ENCODE measurements at places on chromosomes 3 and 15.
A peak's percentile ranks its signal among the peaks of the same experiment; 100 is the strongest.

DNA sequence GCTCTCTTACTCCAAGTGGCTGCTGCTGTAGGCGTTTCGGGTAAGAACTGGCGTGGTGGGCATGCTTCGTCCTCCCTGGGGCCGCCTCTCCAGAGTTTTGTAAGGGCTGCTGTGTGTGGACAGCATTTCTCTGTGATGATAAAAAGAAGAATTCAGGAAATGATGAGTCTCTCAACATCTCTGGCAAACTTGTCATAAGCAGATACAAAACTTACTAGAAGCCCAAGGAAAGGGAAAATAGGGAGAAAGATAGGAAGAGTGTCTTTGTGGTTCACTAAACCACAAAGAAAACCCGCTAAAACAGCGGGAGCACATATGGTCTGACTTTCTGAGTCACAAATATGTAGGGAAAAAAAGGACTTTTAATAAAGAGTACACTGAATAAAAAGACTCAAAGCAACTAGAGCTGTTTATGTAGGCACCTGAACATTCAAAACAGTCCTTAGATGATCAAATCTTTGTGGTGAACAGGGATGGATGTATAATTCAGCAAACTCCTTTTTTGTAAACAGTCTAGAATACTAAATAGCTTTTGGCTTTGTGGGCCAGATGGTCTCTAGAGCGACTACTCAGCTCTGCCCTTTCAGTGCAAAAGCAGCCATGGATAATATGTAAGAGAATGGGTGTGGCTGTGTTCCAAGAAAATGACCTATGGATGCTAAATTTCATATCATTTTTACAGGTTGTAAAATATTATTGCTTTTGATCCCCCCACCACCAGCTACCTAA, 60.4 kb upstream of the LMOD3 start:
- H3K36me3 ChIP-seq = peaks cover 55% of the 10 kb centered on the region
- H3K4me3 ChIP-seq = no peak overlapping the region
- H3K4me1 ChIP-seq = peaks cover 15% of the 10 kb centered on the region
- no peaks in the 10 kb centered on the region for H3K27me3 ChIP-seq
- no peak overlapping the region for H3K27ac ChIP-seq
- DNase-seq = no peak

DNA sequence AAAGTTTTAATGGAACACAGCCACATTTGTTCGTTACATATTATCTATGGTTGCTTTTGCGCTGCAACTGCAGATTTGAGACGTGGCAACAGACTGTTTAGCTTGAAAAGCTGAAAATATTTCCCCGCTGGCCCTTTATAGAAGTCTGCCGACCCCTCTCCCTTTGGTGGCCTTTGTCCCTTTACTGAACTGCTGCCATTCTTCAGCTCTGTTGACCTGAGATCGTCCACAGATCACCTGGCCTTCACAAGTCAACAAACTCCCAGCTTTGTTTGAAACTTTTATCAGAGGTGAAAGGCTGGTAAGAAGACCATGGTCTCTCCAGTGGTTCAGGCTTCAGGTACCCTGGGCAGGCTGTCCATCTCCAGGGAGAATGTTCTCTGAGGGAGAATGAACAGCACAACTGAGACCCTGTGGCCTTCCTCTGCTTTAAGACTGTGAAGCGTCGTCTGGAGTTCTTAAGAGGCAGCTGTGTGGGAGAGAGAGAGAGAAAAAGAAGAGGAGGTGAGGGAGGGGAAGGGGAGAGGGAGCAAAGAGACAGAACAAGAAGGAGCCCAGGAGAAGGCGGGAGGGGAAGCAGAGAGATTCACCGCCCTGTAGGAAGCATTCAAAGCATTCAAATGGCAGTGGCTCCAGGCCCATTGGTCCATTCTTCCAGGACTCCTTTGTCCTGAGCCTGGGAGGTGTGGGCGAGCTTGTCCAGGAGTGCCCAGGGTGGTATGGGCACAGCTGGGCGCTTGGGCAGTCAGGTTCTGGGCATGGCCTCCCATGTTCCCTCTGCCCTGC, 53.7 kb upstream of the INSYN1 start:
- no peak for DNase-seq
- no peaks in the 10 kb centered on the region for H3K27me3 ChIP-seq
- H3K4me3 ChIP-seq = no peak overlapping the region
- no peak overlapping the region for H3K27ac ChIP-seq
- H3K4me1 ChIP-seq = no peaks in the 10 kb centered on the region

GRCh38 chr15:90860942-90861675, 7.3 kb upstream of the FURIN start:
- peaks cover 40% of the 10 kb centered on the region for H3K4me1 ChIP-seq
- DNase-seq = no peak
- H3K4me3 ChIP-seq = no peak overlapping the region
- H3K27me3 ChIP-seq = no peaks in the 10 kb centered on the region
- H3K36me3 ChIP-seq = no peaks in the 10 kb centered on the region

DNA sequence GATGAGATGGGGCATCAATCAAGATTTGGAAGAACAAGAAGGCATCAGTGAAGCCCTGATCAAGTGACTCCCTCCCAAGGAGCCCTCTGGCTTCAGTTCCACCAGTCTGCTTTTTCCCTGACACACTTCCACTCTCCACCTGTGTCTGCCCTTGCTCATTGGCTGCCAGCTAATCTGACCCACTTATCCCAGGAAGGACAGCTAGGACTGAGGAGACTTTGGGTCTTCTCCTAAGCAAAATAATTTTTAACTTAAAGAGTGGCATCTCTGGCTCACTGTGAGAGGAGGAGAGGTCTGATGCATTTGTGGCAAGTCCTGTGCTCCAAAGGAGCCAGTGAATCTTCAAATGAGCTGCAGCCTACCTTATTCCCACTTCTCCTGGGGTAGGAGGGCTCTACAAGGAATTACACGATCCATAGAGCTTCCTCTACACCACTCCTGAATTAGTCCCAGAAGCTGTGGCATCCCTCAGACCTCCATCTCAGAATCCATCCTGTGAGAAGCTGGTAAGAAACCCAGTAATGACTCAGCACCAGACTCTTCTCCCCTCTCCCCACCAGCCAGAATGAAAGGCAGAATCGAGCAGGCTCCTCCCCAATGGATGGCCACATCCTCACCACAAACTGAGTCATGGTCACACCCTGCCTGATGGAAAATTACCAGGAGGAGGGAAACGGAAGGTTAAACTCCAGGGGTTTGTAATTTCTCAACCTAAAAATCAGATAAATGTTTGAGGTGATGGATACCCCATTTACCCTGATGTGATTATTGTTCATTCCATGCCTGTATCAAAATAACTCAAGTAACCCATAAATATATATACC, 6.3 kb upstream of the PKM start:
- H3K27me3 ChIP-seq = peaks cover 2% of the 10 kb centered on the region
- peaks cover 19% of the 10 kb centered on the region for H3K36me3 ChIP-seq
- peak overlapping the region; percentile 86 for H3K27ac ChIP-seq

DNA sequence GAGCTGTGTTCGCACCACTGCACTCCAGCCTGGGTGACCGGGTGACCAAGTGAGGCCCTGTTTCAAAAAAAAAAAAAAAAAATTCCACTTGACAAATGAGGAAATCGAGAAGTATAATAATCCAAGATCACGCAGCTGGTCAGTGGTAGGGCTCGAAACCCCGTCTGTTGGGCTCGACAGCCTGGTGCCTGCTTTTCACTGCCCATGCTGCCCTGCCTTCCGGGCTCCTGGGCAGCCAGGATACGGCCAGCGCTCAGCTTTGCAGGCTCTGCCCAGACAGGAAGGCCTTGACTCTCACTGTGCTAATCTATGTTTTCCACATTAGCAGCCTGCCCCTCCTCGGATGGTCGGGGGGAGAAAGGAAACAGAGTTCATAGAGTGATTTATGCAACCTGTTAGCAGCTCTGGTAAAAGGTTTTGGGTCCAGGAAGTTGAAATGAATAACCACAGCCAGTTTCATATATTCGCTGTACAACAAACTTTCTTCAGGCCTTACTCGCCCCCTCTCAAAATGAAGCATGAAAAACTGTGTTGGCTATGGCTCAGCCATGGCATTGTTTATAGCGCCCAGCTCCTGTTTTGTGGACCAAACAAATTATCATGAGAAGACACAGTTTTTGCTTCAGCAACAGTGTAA, 108.8 kb downstream of the XXYLT1 start:
- no peak for DNase-seq
- H3K4me3 ChIP-seq = no peak overlapping the region
- H3K27me3 ChIP-seq = no peaks in the 10 kb centered on the region
- peaks cover 26% of the 10 kb centered on the region for H3K4me1 ChIP-seq
- H3K27ac ChIP-seq = no peak overlapping the region

DNA sequence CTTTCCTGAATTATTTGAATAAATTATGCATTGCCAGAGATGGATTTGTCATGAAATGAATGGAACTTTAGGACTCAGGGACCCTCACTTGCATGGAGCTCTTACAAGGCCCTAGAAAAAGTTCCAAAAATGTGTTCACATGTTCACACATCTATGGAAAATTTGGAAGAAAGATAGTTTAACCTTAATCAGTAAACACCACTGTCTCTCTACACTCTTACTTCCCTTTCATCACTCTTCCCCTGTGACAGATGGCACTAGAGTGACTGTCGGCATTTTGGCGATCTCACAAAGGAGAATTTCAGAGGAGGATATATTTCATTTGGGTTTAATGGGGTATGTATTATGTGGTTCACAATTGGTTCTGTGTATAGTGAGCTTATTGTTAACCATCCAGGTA, 600.8 kb downstream of the IGSF11 start:
- H3K4me3 ChIP-seq = no peak overlapping the region
- no peak overlapping the region for H3K27ac ChIP-seq
- no peaks in the 10 kb centered on the region for H3K4me1 ChIP-seq
- no peaks in the 10 kb centered on the region for H3K27me3 ChIP-seq
- DNase-seq = no peak

DNA sequence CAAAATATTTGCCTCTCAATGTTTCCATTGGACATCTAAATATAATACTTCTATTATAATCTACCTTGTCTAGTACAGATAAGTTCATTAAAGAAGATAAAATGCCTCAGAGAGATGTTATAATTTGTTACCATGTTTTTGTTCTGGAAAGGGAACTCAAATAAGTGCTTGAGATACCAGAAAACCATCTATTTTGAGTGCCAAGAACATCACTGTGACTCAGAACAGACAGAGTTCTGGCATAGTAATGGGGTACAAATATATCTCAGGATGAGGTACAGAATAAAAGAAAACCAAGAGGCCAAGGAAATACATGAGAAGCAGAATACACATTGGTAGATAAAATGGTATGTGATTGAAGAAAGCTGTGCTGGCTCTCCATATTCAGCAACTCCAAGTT, 58.9 kb downstream of the IMPG2 start:
- DNase-seq = no peak
- no peak overlapping the region for H3K4me3 ChIP-seq
- no peaks in the 10 kb centered on the region for H3K27me3 ChIP-seq
- no peak overlapping the region for H3K27ac ChIP-seq
- H3K36me3 ChIP-seq = peaks cover 2% of the 10 kb centered on the region

GRCh38 chr3:20739814-20740213, 553.8 kb upstream of the SGO1 start:
- H3K27me3 ChIP-seq = no peaks in the 10 kb centered on the region
- no peak overlapping the region for H3K27ac ChIP-seq
- no peak overlapping the region for H3K4me3 ChIP-seq
- H3K4me1 ChIP-seq = no peaks in the 10 kb centered on the region

DNA sequence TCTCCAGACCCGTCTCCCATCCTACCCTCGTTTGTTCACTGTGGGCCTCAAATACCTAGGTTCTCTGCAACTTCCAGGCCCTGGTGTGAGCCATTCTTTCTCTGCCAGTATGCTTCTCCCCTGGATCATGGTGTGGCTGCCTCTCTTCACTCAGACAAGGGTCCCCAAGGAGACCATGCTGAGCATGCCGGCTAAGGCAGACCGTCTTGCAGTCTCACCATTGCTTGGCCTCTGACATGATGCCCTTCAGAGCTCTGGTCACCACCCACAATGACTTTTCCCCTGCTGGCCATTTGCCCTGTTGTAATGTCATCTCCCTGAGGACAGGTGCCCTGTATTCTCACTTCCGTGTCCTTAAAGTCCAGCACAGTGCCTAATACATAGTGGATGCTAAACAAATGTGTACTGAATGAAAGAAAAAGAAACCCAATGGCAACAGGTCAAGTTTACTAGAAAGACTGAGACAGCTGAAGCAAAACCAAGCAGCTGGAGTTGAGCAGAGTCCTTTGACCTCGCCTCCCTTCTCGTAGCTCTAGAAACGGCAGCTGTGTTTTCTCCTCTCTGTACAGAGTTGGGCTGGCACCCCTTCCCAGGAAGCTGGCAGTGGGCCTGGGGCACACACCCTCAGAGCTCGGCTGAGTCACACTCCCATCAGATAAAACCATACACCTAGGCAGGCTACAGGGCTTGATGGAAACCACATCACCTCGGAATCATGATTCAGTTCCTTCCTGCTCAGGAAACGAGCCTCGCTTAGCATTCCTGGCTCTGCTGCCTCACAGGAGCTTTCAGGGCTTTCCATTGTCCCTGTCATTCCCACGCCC, 8.6 kb downstream of the TLR9 start:
- H3K4me1 ChIP-seq = peaks cover 44% of the 10 kb centered on the region
- H3K36me3 ChIP-seq = peaks cover 36% of the 10 kb centered on the region
- peak; percentile 51 for DNase-seq
- peak overlapping the region; percentile 88 for H3K27ac ChIP-seq

- H3K4me1 ChIP-seq = no peaks in the 10 kb centered on the region
- no peak overlapping the region for H3K27ac ChIP-seq
- no peaks in the 10 kb centered on the region for H3K27me3 ChIP-seq
- no peak overlapping the region for H3K4me3 ChIP-seq
Observed at GRCh38 chr15:87207251-87207650, 1049.3 kb downstream of the NTRK3 start.

Measured in T-helper 2 cell treated with Interferon-gamma antibody and Interleukin-4, amounts not matched to agents 5 μg/mL and 100 μg/mL, for 36 hours (primary cell).